ENCODE measurements at places on chromosomes 7 and 10. TPM values are rescaled to one million over a fixed set of nuclear protein-coding genes. Genes with fewer than 3 reads are reported as not detected.

The ABHD11 gene
- total RNA-seq = 14.0 TPM

- peaks cover 2% of the 10 kb centered on the region for H3K36me3 ChIP-seq
- peaks cover 21% of the 10 kb centered on the region for H3K27me3 ChIP-seq
- no peaks in the 10 kb centered on the region for H3K4me1 ChIP-seq
- DNase-seq = no peak
- no peak overlapping the region for H3K4me3 ChIP-seq
These were observed 3.3 kb downstream of the PLXDC2 start for GRCh38 chr10:19819419-19820033.

The GALNT17 gene
- not detected for total RNA-seq

The CFAP43 gene
- not detected for total RNA-seq

GRCh38 chr7:5231811-5232484 is 41.9 kb downstream of the WIPI2 start:
- peaks cover 6% of the 10 kb centered on the region for H3K36me3 ChIP-seq
- H3K27ac ChIP-seq = peak overlapping the region; percentile 93
- DNase-seq = no peak

- peak overlapping the region; percentile 72 for H3K27ac ChIP-seq
- DNase-seq = no peak
- H3K27me3 ChIP-seq = no peaks in the 10 kb centered on the region
- peaks cover 3% of the 10 kb centered on the region for H3K36me3 ChIP-seq
These were observed 4.9 kb downstream of the IPMK start for GRCh38 chr10:58262766-58263165.

GRCh38 chr10:76640806-76641205 is 996.8 kb downstream of the KCNMA1 start:
- no peak for DNase-seq
- no peaks in the 10 kb centered on the region for H3K4me1 ChIP-seq
- H3K4me3 ChIP-seq = no peak overlapping the region
- H3K36me3 ChIP-seq = no peaks in the 10 kb centered on the region
- H3K27me3 ChIP-seq = no peaks in the 10 kb centered on the region
- no peak overlapping the region for H3K27ac ChIP-seq

DNA sequence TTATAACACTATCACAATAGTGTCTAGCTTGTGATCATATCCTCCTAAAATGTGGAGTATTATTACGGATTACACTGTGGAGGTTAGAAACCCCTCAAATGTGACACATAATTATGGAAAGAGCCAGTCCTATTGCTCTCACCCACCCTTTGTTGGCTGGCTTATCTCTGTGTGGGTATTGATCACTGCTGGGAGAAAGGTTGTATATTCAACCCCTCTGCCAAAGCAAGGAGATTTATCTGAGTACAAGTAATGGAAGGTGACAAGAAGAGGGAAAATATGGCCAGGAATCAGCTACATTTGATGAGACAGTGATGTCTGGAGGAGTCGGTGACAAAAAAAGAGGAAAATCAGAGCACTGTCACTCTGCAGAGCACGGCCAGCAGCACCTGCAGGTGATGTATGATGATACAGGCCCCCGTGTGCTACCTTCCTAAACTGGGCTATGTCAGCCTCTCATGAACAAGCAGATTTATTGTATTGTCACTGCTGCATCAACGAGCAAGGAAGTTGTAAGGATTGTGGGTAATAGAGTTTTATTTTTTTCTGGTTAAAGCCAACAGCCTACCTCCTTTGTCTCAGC is 235.3 kb downstream of the PHF14 start:
- DNase-seq = no peak
- H3K27me3 ChIP-seq = peaks cover 8% of the 10 kb centered on the region

The TUBB8 gene
- not detected for total RNA-seq

GRCh38 chr10:69472142-69472541 is 20.9 kb downstream of the TSPAN15 start:
- no peak overlapping the region for H3K4me3 ChIP-seq
- peaks cover 39% of the 10 kb centered on the region for H3K4me1 ChIP-seq

The CCAR1 gene
- total RNA-seq = 69.6 TPM
